ENCODE measurements at places on chromosomes 2 and 18.

- DNase-seq, result no peak
These were observed 47.5 kb downstream of the ZNF638 start for GRCh38 chr2:71379086-71379485.

- no peak for DNase-seq
These were observed 133.3 kb upstream of the SPRED2 start for GRCh38 chr2:65565681-65566080.

GRCh38 chr2:201837824-201838431, 31.6 kb downstream of the CDK15 start:
- DNase-seq, result no peak

DNA sequence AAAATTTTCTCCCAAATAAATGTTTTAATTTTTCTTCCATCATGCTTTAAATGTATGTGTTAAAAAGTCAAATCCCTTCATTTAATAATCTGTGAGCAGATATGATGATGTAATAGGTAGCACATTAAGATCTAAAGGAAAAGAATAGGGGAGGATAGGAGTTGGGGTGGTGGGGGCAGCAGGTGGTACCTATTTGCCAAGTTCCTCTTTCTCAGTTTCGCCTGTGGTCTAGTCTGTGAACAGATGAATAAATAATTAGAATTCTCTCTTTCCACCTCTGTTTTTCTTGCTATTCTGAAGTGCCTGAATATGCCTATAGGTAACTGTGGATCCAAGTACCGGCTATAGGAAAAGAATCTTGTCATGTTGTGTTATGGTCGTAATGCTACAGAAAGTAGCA, 152.5 kb downstream of the NRXN1 start:
- no peak for DNase-seq

DNA sequence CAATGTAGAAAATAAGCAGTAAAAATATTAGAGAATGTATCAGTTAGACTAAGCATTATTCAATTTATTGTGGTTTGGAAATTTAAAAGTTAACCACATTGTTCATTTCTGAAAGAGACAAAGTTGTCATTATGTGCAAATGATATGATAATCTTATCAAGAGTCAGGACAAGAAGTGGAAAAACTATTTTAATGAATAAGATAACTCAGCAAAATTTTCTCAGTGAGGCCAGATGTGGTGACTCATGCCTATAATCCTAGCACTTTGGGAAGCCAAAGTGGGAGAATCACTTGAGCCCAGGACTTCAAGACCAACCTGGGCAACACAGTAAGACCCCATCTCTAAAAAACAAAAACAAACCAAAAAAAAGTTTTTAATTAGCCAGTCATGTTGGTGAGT, 39.5 kb upstream of the CERS6 start:
- DNase-seq, result no peak

GRCh38 chr2:235373171-235373570, 120.7 kb upstream of the AGAP1 start:
- no peak for DNase-seq

- no peak for DNase-seq
These were observed 84.7 kb downstream of the CDC42EP3 start for GRCh38 chr2:37586663-37587317.

- DNase-seq, result no peak
These were observed 29.2 kb downstream of the UNC50 start for GRCh38 chr2:98637401-98638147.

DNA sequence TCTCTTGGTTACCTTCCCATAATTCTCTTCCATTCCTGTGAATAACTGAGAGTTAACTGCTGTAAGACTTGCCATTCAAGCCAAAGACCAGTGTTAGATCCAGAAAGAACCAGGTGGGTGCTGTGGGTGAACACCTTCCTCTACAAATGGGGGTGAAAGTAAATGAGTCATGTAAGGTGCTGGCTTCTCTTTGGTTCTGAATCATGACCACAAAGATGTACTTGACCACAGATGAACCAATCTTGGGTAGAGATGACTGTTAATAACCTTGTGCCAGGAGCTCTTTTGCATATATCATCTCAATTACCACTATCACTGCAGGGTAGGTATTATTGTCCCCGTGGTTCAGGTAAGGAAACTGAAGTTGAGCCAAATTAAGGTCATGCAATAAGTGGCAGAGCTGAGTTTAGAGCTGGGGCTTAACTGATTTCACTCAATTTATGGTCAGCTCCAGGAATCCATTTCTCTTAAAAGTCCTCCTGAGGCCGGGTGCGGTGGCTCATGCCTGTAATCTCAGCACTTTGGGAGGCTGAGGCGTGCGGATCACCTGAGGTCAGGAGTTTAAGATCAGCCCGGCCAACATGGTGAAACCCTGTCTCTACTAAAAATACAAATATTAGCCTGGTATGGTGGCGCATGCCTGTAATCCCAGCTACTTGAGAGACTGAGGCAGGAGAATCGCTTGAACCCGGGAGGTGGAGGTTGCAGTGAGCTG, 244.9 kb upstream of the CXCR4 start:
- no peak for DNase-seq

- DNase-seq, result no peak
These were observed 37.4 kb downstream of the DNMT3A start for GRCh38 chr2:25304321-25304720.

DNA sequence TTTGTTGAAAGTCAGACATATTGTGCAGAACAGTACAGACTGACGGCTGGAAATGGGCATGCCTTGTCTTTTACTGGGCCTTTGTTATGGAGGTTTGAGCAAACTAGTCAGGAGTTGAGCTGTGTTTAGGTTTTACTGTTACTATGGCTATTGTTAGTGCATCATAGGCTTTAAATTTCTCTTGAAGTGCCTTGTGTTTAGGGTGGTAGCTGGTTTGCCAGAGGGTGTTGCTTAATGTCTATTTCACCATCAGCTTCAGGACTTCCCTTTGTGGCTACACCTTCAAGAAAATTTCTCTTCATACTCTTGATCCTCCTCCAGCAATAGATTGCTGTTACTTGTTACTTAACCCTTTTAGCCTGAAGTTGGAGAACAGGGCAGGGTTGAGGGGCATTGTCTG, 104.6 kb downstream of the CAPN13 start:
- no peak for DNase-seq

All from activated T-helper 1 cell treated with Interleukin-2 at 50 U/mL for 16 hours (primary cell).